Vagina (tissue), 2 donors: ENCODE measurements at places on chromosomes 6 and 20.

DNA sequence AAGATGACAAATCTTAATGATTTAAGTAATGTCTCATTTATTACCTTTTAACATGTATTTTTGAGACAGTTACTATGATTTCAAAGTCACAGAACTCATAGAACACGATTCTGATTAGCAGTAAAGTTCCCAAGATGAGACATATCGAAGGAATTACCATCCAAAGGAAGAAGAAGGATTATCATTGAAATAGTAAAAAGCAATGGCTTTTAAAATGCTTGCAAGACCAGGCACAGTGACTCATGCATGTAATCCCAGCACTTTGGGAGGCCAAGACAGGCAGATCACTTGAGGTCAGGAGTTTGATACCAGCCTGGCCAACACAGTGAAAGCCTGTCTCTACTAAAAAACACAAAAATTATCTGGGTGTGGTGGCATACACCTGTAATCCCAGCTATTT lies 219.2 kb downstream of the KHDC1L start:
- DNase-seq, result no peak
- H3K4me1 ChIP-seq, result no peaks in the 10 kb centered on the region
- H3K27me3 ChIP-seq, result no peaks in the 10 kb centered on the region

DNA sequence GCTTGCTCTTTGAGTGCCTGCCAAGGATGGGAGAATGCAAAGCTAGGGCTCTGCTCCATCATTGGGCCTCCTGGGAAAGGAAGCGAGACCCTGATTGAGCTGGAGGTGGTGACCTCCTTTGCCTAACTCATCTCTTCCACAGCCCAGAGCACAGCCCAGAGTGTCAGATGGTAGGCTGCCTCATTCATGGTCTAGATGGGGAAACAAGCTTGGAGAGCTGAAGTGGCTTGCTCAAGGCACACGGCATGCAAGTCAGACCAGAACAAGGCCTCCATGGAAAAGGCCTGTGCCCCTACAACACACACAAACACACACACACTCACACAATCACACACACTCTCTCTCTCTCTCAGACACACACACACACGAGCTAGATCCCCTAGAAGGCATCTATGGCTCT lies 17.5 kb downstream of the TGM3 start:
- no peak overlapping the region for H3K4me3 ChIP-seq
- no peaks in the 10 kb centered on the region for H3K27me3 ChIP-seq
- H3K27ac ChIP-seq, result no peak overlapping the region
- no peak for DNase-seq
- H3K36me3 ChIP-seq, result no peaks in the 10 kb centered on the region

DNA sequence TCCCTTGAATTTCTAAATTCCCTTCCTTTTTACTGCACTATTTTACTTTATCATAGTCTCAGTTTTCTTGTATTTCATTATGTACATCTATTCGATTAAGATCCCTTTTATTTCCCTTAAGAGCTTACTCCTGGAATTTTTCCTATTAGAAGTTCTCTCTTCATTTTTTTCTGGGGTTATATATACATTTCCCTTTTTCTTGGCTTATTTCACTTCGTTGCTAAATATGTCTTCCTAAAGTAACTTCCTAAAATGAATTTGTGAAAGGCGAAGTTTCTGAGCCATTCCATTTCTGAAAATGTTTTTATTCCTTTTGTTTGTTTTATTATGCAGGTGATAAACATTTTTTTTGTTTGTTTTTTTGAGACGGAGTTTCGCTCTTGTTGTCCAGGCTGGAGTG lies 5.9 kb upstream of the CD109 start:
- no peak overlapping the region for H3K4me3 ChIP-seq
- no peaks in the 10 kb centered on the region for H3K27me3 ChIP-seq
- no peak for DNase-seq
- no peak overlapping the region for H3K27ac ChIP-seq
- H3K36me3 ChIP-seq, result no peaks in the 10 kb centered on the region

- no peaks in the 10 kb centered on the region for H3K4me1 ChIP-seq
- H3K27me3 ChIP-seq, result no peaks in the 10 kb centered on the region
- no peak overlapping the region for H3K27ac ChIP-seq
- H3K36me3 ChIP-seq, result no peaks in the 10 kb centered on the region
These were observed 35.3 kb downstream of the CPNE5 start for GRCh38 chr6:36803908-36804307.

- no peaks in the 10 kb centered on the region for H3K36me3 ChIP-seq
- no peak for DNase-seq
- no peak overlapping the region for H3K27ac ChIP-seq
These were observed 166.0 kb downstream of the RALGAPA2 start for GRCh38 chr20:20546402-20546801.

GRCh38 chr6:153090241-153090930 lies 40.7 kb downstream of the RGS17 start:
- H3K4me1 ChIP-seq, result no peaks in the 10 kb centered on the region
- no peaks in the 10 kb centered on the region for H3K27me3 ChIP-seq
- H3K4me3 ChIP-seq, result no peak overlapping the region
- no peak for DNase-seq

GRCh38 chr6:164439331-164439730 lies 870.1 kb downstream of the C6orf118 start:
- H3K27ac ChIP-seq, result no peak overlapping the region
- H3K4me3 ChIP-seq, result no peak overlapping the region
- no peak for DNase-seq
- no peaks in the 10 kb centered on the region for H3K36me3 ChIP-seq

DNA sequence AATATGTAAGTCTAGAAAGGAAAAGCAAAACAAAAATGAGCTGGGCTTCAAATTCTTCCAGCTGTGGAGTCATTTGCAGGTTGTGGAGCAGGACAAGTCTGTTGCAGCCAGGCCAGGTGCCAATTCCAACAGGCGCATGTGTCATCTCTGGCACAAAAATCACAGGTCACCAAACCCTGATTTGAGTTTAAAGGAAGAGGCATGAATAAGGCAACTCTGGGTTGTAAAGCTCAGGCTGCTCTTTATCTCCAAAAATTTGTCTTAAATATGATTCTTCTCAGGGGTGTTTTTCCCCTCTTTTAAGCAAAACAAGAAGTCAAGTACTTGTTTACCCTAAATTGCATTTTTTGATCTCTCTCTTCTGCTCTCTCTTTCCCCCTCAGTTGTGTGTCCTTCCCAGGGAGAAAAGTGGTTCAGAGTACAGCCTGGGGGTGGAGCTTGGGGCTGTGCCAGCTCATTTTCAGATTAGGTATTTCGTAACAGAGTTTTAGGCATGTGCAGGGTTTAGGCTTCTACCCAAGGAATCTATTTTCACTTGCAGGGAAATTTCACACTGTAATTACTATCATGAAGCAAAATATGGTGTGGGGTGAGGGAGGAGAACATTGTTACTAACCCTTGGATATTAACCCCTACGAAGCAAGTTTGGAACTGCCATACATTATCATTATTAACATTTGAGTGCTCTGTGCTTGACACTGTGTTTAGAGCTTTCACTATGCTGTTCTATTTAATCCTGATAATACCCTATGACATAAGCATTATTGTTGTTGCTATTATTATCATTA lies 8.3 kb upstream of the NCOA3 start:
- peak overlapping the region; percentile 64 for H3K27ac ChIP-seq
- DNase-seq, result no peak
- no peaks in the 10 kb centered on the region for H3K27me3 ChIP-seq
- no peaks in the 10 kb centered on the region for H3K36me3 ChIP-seq

DNA sequence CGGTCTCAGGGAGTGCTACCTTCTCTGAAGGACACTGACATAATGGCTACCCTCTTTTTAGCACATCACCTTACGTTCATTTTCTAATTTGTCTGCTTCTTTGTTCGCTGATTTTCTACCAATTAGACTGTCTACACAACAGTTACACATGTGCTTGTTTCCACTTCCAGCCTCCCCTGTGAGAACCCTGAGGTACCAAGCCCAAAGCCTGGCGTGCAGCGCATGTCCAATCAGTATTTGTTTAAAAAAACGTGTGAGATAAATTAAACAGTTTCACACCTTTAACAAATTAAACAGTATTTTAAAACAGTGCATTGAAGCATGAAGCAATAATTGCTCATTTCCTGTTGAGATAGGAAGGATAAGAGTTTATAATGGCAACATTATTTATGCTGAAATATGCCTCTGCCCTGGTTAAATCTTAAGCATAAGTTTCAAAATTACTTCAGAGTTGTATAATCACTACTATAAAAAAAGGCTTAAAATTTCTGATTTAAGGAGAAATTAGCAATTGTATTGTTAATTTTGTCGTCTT lies 88.9 kb downstream of the MAP3K5 start:
- no peaks in the 10 kb centered on the region for H3K36me3 ChIP-seq
- H3K4me1 ChIP-seq, result peaks cover 6% of the 10 kb centered on the region
- no peak for DNase-seq
- H3K27me3 ChIP-seq, result no peaks in the 10 kb centered on the region

DNA sequence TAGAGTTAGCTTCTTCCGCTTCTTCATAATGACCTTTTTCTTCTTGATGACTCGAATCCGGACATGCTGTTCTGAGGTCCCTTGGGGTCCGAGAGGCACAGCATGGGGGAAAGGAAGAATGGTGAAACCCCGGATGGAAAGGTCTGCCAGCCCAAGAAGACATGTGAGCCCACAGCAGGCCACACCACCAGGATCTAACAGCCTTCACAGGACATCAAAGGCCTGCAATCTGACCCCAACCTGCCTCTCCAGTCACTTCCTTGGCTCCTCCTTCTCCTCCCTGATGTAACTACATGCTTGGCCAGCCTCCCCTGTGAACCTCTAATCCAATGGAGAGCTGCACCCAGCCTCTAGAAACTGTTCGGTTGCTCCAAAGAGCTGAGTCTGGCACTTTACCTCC lies 1.6 kb downstream of the CPXM1 start:
- peaks cover 30% of the 10 kb centered on the region for H3K4me1 ChIP-seq
- no peak overlapping the region for H3K4me3 ChIP-seq
- no peaks in the 10 kb centered on the region for H3K36me3 ChIP-seq
- DNase-seq, result no peak

DNA sequence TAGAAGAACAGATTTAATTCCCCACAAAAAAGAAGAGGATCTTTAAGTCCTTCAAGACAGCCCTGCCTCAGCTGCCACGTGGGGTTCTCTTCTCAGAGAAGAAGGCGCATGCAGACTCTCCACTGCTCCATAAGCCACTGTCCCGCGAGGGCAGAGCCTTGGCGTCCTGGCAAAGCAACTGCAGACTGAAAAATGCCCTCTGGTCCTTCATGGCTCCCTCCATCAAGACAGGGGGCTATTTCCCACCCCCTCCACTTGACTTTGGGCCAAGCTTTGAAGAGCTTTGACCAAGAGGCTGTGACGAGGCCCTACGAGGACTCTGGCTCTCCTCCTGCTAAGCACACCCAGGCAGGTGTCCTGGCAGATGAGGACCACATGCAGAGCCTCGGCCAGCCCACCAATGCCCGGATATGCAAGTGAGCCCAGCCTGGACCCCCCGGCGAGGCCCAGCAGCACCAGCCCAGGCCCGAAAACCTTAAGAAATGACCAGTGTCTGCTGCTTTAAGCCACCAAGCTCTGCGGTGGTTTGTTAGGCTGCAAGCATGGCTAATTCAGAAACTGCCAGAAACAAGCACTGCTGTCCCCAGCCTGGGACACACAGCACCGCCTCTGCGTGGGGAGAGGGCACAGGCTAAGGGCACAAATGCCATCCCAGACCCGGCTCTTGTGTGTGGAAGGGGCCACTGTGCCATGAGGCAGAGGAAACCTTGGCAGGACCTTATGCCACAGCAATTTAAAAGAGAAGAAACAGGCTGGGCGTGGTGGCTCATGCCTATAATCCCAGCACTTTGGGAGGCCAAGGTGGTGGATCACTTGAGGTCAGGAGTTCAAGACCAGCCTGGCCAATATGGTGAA lies 16.1 kb downstream of the GMEB2 start:
- no peaks in the 10 kb centered on the region for H3K27me3 ChIP-seq
- H3K36me3 ChIP-seq, result no peaks in the 10 kb centered on the region
- DNase-seq, result no peak
- no peak overlapping the region for H3K4me3 ChIP-seq
- no peaks in the 10 kb centered on the region for H3K4me1 ChIP-seq

GRCh38 chr6:127385668-127386430 lies 42.4 kb upstream of the ECHDC1 start:
- no peaks in the 10 kb centered on the region for H3K27me3 ChIP-seq
- no peak overlapping the region for H3K4me3 ChIP-seq
- no peak for DNase-seq
- H3K27ac ChIP-seq, result no peak overlapping the region
- H3K36me3 ChIP-seq, result no peaks in the 10 kb centered on the region

GRCh38 chr6:56787209-56787608 lies 144.5 kb upstream of the DST start:
- H3K4me1 ChIP-seq, result no peaks in the 10 kb centered on the region
- no peaks in the 10 kb centered on the region for H3K36me3 ChIP-seq
- no peak overlapping the region for H3K27ac ChIP-seq
- H3K27me3 ChIP-seq, result no peaks in the 10 kb centered on the region
- DNase-seq, result no peak

- no peaks in the 10 kb centered on the region for H3K36me3 ChIP-seq
- no peak overlapping the region for H3K4me3 ChIP-seq
- no peaks in the 10 kb centered on the region for H3K27me3 ChIP-seq
- H3K27ac ChIP-seq, result no peak overlapping the region
- DNase-seq, result no peak
These were observed 193.0 kb downstream of the FOXC1 start for GRCh38 chr6:1802491-1803395.

DNA sequence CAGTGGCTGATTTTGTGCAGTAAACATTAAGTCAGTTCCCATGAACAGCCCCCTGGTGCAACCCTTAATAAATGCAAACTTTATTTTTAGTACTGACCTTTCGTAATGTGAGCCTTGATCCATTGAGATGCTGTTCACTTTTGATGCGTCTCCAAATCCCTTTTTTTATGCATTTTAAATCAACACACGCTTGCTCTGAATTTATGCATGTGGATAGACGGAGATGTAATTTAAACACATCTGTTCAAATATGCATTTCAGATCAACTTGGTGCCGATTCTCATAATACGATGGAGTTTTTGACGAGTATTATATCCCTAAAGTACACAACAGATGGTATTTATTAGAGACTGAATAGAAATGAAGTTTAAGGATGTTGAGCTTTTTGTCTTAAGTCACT lies 505.7 kb downstream of the CDKAL1 start:
- no peaks in the 10 kb centered on the region for H3K4me1 ChIP-seq
- H3K27me3 ChIP-seq, result no peaks in the 10 kb centered on the region
- no peak overlapping the region for H3K27ac ChIP-seq
- no peaks in the 10 kb centered on the region for H3K36me3 ChIP-seq
- no peak overlapping the region for H3K4me3 ChIP-seq

DNA sequence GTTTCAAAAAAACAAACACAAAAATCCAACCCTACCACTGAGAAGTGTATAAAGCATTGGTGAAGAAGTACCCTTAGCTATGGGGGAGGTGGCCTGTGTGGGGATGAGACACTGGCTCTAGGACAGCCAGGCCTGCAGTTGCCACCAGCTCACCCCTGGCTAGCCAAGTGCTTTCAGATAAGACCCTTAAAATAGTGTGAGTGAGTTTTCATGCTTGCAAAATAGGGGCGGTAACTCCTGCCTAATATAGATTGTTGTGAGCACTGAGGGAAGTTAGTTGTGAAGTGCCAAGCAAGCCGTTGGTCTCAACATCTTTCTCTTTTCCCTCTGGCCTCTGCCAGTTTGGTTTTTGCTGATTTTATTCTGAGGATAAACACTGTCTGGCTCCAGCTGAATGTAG lies 11.3 kb downstream of the PPP1R3G start:
- no peak overlapping the region for H3K4me3 ChIP-seq
- H3K36me3 ChIP-seq, result no peaks in the 10 kb centered on the region
- no peaks in the 10 kb centered on the region for H3K27me3 ChIP-seq
- no peak overlapping the region for H3K27ac ChIP-seq
